IMR-90 (cell line): ENCODE measurements at places on chromosomes 11 and 22. TPM values are rescaled to one million over a fixed set of nuclear protein-coding genes. Genes with fewer than 3 reads are reported as not detected.

DNA sequence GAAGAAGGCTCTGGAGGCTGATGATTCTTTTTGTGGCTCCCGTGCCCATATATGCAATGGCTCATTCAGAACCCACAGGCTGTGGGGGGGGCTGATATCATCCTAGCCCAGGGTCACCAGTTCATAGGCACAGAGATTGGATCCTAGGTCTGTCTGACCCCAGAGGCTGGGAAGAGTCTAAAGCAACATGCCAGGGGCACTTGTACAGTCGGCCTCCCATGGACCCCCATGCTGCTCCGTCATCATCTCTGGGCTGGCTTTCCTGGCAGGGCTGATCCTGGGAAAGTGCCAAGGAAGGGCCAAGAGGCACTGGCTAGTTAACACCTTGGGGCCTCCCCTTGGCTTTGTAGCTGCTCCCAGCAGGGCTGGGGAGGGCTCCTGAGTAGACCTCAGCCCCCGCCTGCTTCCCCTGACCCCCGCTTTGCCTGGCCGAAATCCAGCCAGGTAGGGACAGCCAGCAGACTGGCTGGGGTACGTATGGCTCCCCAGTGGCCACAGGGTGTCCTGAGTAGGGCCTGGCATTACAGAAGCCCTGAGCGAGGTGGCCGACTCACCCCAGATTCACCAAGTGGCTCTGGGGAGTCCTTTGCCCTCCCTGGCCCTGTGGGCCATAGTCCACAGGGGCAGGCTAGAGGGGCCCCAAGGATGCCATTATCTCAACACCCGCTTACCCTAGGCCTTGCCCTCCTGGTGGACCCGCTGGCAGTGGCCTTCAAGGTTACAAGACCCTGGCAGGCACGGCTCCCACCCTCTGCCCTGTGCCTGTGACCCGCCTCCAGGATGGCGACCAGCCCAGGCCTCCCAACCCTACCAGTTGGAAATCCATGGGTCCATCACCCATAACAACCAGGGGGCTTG, 22.5 kb downstream of the FADS3 start:
- H3K4me1 ChIP-seq: peaks cover 2% of the 10 kb centered on the region
- no peak for DNase-seq
- no peaks in the 10 kb centered on the region for H3K27me3 ChIP-seq
- peaks cover 12% of the 10 kb centered on the region; the same call in 1 of the 2 replicates for H3K36me3 ChIP-seq
- H3K27ac ChIP-seq: no peak overlapping the region

DNA sequence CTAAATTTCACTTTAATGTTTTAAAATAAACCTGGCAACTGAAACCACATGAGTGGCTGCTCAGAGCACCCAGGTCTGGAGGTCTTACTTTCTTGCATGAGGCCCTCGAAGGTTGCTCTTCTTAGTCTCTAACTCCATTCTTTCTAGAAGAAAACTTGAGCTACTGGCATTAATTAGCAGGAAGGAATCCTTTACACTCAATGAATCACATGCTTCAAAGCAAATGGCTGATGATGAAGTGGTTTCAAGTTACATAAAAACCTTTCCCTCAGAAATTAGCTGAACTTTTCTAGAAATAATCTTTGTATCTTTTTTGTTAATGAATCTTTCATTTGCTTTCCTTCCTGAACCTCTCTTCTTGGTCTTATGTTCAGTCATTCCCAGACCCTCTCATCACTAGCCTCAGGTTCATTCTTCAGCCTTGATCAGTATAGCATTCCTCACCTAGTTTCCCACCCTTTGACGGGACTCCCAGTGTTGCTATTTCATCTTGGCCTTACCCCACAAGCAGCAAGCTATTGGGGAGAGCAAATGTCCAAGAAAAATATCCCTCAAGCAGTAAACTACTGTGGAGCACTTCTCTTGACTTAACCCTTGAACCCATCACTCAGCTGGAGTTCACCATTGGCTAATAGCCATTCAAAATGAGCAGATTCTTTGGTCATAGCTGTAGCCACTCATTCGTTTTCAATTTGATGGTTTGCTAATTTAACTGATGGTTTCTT, 75.1 kb downstream of the INSC start:
- no peaks in the 10 kb centered on the region; the same call in 1 of the 2 replicates for H3K36me3 ChIP-seq
- no peak overlapping the region for H3K4me3 ChIP-seq
- H3K4me1 ChIP-seq: peaks cover 6% of the 10 kb centered on the region
- no peaks in the 10 kb centered on the region for H3K27me3 ChIP-seq

DNA sequence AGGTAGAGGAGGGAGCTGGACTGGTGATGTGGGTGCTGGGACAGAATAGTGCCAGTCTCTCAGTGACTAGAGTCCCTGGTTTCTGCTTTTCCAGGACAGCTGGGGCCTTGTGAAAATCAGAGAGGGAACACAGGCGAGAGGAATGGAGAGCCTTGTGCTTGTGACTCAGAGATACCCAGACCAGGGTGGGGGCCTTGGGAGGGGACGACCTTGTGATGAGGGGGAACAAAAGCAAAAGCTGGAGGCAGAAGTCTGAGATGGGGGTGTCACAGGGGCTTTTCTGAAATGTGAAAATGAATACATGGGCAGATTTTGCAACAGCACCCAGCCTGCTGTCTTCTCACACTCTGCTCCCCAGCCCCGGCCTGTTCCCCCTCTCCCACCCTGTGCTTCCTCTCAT, 3.4 kb upstream of the NR1H3 start:
- H3K27me3 ChIP-seq: no peaks in the 10 kb centered on the region
- peaks cover 26% of the 10 kb centered on the region for H3K4me1 ChIP-seq
- DNase-seq: no peak
- no peak overlapping the region for H3K4me3 ChIP-seq

Gene OR51E1
- total RNA-seq: not detected in 2 replicates

Gene TRIM29
- not detected in 2 replicates for total RNA-seq
